ENCODE measurements at places on chromosomes 13 and 19.

- DNase-seq = no peak
Measured at GRCh38 chr13:91529739-91530482, 131.5 kb downstream of the GPC5 start.

DNA sequence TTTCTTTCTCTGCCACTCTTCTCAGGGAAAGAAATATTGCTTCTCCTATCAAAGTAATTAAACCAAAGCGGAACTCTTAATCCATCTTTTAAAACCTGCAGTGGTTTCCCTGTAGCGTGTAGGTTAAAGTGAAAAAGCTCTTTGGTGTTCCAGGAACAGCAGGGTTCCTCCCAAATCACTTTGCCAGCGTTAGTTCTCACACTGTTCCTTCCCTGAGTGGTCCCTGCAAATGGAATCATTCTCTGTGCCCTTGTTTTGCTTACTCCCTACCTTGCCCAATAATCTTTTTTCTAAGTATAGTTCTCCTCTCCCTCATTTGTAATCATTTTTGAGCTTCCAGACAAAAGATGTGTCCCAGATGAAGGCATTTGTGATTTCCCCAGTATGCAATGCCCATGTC lies 207.5 kb downstream of the HS6ST3 start:
- no peak for DNase-seq

DNA sequence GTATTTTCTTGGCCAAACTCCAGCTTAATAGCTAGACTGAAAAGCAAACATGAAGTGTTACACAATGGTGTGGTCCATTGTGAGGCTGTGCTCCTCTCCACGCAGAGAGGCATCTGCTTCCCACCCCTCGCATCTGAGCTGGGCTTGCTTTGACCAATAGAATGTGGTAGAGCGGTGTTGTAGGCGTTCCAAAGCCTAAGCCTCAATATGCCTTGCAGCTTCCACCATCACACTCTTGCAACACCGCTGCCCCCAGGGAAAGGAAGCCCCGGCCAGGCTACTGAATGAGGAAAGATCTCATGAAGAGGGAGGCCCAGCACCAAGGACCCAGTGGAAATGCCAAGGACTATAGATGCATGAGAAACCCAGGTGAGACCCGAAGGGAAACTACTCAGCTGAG lies 9.4 kb downstream of the FLT1 start:
- DNase-seq = no peak

DNA sequence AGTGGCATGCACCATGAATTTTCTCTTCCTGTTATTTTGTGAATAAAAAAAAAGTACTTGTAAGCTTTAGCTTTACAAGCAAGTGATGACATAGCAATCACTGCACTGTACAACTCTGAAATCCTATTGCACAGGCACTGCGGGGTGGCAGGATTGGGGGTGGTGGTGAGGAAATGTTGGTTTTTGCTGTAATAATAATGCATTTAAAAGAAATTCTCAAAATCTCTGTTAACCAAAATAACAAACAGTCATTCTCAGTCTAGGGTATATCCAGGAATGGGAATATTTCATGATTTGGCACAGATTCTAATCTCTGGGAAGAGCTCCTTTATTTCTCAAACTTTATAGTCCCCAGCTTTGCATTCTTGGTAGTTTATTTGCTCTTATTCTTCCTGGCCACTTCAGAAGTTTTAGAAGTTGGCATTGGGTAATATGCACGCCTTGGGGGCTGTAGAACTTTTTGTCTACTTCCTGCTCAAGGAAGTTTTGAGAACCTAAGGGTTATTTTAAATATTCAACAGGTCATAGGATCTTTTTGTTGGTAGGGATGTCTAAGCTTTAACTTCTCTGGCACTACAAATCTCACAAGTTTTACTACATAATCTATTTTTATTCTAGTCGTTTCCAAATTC lies 353.0 kb upstream of the KLF12 start:
- no peak for DNase-seq

DNA sequence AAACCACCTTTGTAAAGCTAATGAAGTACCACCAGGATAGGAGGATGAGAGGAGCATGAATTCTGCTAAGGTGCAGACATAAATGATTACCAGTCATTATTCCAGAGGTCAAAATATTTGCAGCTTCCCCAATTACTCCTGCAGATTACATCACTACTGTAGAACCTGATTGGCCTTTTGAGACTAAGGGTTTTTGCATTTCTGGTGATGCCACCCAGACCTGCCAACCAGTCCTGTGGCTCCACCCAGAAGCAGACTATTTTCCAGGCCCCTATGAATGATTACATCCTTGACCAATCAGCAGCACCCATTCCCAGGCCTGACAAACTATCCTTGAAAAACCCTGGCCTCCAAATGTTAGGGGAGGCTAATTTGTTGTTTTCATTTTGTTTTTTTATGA lies 11.2 kb upstream of the KCNC3 start:
- DNase-seq = no peak

GRCh38 chr19:16599655-16600346 lies 27.6 kb upstream of the SLC35E1 start:
- DNase-seq = no peak
